ENCODE measurements at places on chromosomes 6 and 20. TPM values are rescaled to one million over a fixed set of nuclear protein-coding genes. Genes with fewer than 3 reads are reported as not detected.

The PSORS1C2 gene
- not detected for total RNA-seq

The MOG gene
- not detected for total RNA-seq

The CLPSL2 gene
- total RNA-seq, result not detected

The CDH22 gene
- total RNA-seq, result not detected

The MYCT1 gene
- total RNA-seq, result 0.46 TPM

The FAM217A gene
- total RNA-seq, result not detected

The EPB41L1 gene
- total RNA-seq, result 39.8 TPM

The OPRL1 gene
- total RNA-seq, result 3.0 TPM

The LIN28B gene
- total RNA-seq, result 0.05 TPM

The DOK5 gene
- 19.8 TPM for total RNA-seq

The GZF1 gene
- total RNA-seq, result 22.6 TPM

The CDH26 gene
- 0.09 TPM for total RNA-seq

The SLC22A1 gene
- total RNA-seq, result 1.4 TPM

The C6orf52 gene
- total RNA-seq, result 0.30 TPM

The TBX18 gene
- 3.6 TPM for total RNA-seq

The RPP21 gene
- 29.1 TPM for total RNA-seq

The SGK2 gene
- 0.74 TPM for total RNA-seq

The KIAA0408 gene
- total RNA-seq, result 1.5 TPM

The RHAG gene
- total RNA-seq, result not detected

The CCR6 gene
- total RNA-seq, result not detected

The REV3L gene
- total RNA-seq, result 23.8 TPM

The MCCD1 gene
- total RNA-seq, result not detected

The ANKRD6 gene
- 3.9 TPM for total RNA-seq

The MAP3K4 gene
- 28.6 TPM for total RNA-seq

The OLIG3 gene
- not detected for total RNA-seq

The GID8 gene
- total RNA-seq, result 28.4 TPM

The BPIFA1 gene
- total RNA-seq, result not detected

The ANGPT4 gene
- total RNA-seq, result not detected

The SLC13A3 gene
- total RNA-seq, result 1.5 TPM

The KIF6 gene
- total RNA-seq, result 0.55 TPM

The SHLD1 gene
- 0.74 TPM for total RNA-seq

The SAMD3 gene
- 24.1 TPM for total RNA-seq

The ZNF334 gene
- total RNA-seq, result 2.7 TPM

The SENP6 gene
- total RNA-seq, result 73.6 TPM

The HLA-F gene
- 8.0 TPM for total RNA-seq

The CRIP3 gene
- total RNA-seq, result not detected

The CCM2L gene
- total RNA-seq, result not detected

The ARHGAP40 gene
- not detected for total RNA-seq

The LTA gene
- total RNA-seq, result not detected

The RIPPLY2 gene
- total RNA-seq, result not detected

The IL17A gene
- total RNA-seq, result not detected

The ENPP5 gene
- total RNA-seq, result not detected

The TAB2 gene
- 43.0 TPM for total RNA-seq

The RAET1G gene
- 1.8 TPM for total RNA-seq

The RAET1L gene
- total RNA-seq, result not detected

The LY86 gene
- total RNA-seq, result not detected

The CST7 gene
- not detected for total RNA-seq

The C2 gene
- 0.42 TPM for total RNA-seq

The E2F1 gene
- 1.8 TPM for total RNA-seq

The EPB41L2 gene
- total RNA-seq, result 89.5 TPM

The GHRH gene
- not detected for total RNA-seq

The DSP gene
- 9.2 TPM for total RNA-seq

The COL10A1 gene
- total RNA-seq, result 0.05 TPM

The ECT2L gene
- not detected for total RNA-seq

The CALHM6 gene
- 2.1 TPM for total RNA-seq

Data from smooth muscle cell of the umbilical artery (primary cell).